Pericardium fibroblast (primary cell): ENCODE measurements at places on chromosomes 7 and 10. TPM values are rescaled to one million over a fixed set of nuclear protein-coding genes. Genes with fewer than 3 reads are reported as not detected.

Gene SFTPD
- total RNA-seq: not detected in 2 replicates

Gene COPG2
- total RNA-seq: 12.1 and 23.3 TPM in 2 replicates

Gene SPDYE3
- not detected in 2 replicates for total RNA-seq

Gene SERPINE1
- total RNA-seq: 375 and 1,123 TPM in 2 replicates

Gene SHH
- total RNA-seq: not detected in 2 replicates

Gene ZKSCAN5
- 6.8 and 12.2 TPM in 2 replicates for total RNA-seq

Gene LRRN3
- 2.9 and 8.2 TPM in 2 replicates for total RNA-seq

Gene ZNF488
- total RNA-seq: under 0.01 and 0.47 TPM in 2 replicates

Gene GPC2
- total RNA-seq: 0.23 and 5.0 TPM in 2 replicates

Gene COL17A1
- 0.23 TPM in 1 of 2 replicates, not detected in the other for total RNA-seq

Gene FAM25A
- total RNA-seq: not detected in 2 replicates

Gene KNDC1
- 0.51 and 1.2 TPM in 2 replicates for total RNA-seq

Gene FGL2
- 1.4 and 2.3 TPM in 2 replicates for total RNA-seq

Gene CRTAC1
- total RNA-seq: 0.12 TPM in 1 of 2 replicates, not detected in the other

Gene HGF
- total RNA-seq: 33.2 and 42.2 TPM in 2 replicates

Gene PLXNA4
- total RNA-seq: 8.2 and 20.1 TPM in 2 replicates

Gene LRIT1
- not detected in 2 replicates for total RNA-seq

Gene MEST
- 390 and 450 TPM in 2 replicates for total RNA-seq

Gene DHX32
- total RNA-seq: 22.3 and 23.7 TPM in 2 replicates

Gene SPDYE2
- total RNA-seq: not detected in 2 replicates

Gene MRLN
- total RNA-seq: not detected in 2 replicates

Gene WIPF3
- 0.17 TPM in 1 of 2 replicates, not detected in the other for total RNA-seq

Gene NET1
- 4.0 and 13.9 TPM in 2 replicates for total RNA-seq

Gene BTBD16
- not detected in 2 replicates for total RNA-seq

Gene POLR2J2
- total RNA-seq: 0.23 TPM in 1 of 2 replicates, not detected in the other

Gene CPEB3
- 0.68 and 0.82 TPM in 2 replicates for total RNA-seq

Gene NANOS1
- 5.2 and 6.0 TPM in 2 replicates for total RNA-seq

Gene PLCE1
- total RNA-seq: 3.6 and 6.0 TPM in 2 replicates

Gene CYP26A1
- not detected in 2 replicates for total RNA-seq

Gene GFRA1
- total RNA-seq: 1.6 and 2.0 TPM in 2 replicates

Gene PPP1R3A
- total RNA-seq: not detected in 2 replicates

Gene AGAP5
- total RNA-seq: 1.5 and 3.5 TPM in 2 replicates

Gene CASD1
- 6.2 and 7.4 TPM in 2 replicates for total RNA-seq

Gene PTPRZ1
- total RNA-seq: 0.34 and 2.7 TPM in 2 replicates

Gene CLEC5A
- total RNA-seq: not detected in 2 replicates

Gene GHRHR
- not detected in 2 replicates for total RNA-seq

Gene CLCN1
- total RNA-seq: not detected in 2 replicates

Gene GUSB
- 10.8 and 14.0 TPM in 2 replicates for total RNA-seq

Gene LAMB1
- total RNA-seq: 454 and 662 TPM in 2 replicates

Gene PTEN
- total RNA-seq: 68.8 and 82.0 TPM in 2 replicates

Gene ASB10
- total RNA-seq: not detected in 2 replicates

Gene LRWD1
- 5.6 and 7.5 TPM in 2 replicates for total RNA-seq

Gene ABCB4
- not detected in 2 replicates for total RNA-seq

Gene HOXA2
- total RNA-seq: 6.4 TPM in 1 of 2 replicates, not detected in the other

Gene TYW1B
- total RNA-seq: 0.82 and 5.3 TPM in 2 replicates

Gene PHYHIPL
- total RNA-seq: not detected in 2 replicates

Gene ADAM12
- total RNA-seq: 7.2 and 59.9 TPM in 2 replicates

Gene TRIL
- 6.5 and 7.6 TPM in 2 replicates for total RNA-seq

Gene PDE6C
- not detected in 2 replicates for total RNA-seq

Gene SLC18A3
- total RNA-seq: not detected in 2 replicates

Gene ANK3
- 13.8 and 40.6 TPM in 2 replicates for total RNA-seq

Gene PCLO
- total RNA-seq: 0.12 and 0.26 TPM in 2 replicates

Gene KCNMA1
- 6.7 and 11.2 TPM in 2 replicates for total RNA-seq
